Upper lobe of left lung (tissue), 6 donors: ENCODE measurements at places on chromosomes 13 and 19.

DNA sequence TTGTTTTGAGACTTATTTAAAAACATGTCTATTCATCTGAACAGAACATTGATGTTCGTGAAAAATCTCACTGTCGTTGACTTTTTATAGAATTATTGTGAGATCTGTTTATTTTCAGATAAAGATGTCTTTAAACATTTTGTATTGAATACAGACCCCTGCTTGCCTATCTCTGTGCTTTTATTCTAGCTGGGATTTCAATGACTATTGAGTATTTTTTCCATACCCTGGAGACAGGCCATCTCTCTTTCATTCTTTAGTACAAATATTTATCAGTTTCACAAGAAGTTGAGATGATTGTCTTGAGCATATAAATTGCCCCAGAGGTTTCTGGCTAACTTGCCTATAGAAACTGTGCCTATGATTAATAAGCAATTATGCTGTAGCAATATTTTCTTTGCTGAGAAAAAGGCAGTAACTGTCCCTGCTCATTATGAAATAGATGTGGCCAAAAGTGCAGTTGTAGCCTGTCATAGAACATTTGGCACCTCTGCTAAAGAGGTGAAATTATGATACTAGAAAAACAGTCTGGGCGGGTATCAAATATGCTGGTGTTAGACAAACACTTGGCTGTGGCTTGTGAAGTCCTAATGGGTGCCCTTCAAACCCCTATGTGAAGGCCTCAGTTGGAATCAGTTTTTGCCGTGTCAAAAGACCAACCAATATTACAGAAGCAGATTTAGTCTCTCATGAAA is 360.6 kb downstream of the HS6ST3 start:
- no peaks in the 10 kb centered on the region for H3K36me3 ChIP-seq
- no peak overlapping the region for H3K4me3 ChIP-seq
- no peaks in the 10 kb centered on the region for H3K4me1 ChIP-seq
- DNase-seq, result no peak
- H3K27me3 ChIP-seq, result no peaks in the 10 kb centered on the region

DNA sequence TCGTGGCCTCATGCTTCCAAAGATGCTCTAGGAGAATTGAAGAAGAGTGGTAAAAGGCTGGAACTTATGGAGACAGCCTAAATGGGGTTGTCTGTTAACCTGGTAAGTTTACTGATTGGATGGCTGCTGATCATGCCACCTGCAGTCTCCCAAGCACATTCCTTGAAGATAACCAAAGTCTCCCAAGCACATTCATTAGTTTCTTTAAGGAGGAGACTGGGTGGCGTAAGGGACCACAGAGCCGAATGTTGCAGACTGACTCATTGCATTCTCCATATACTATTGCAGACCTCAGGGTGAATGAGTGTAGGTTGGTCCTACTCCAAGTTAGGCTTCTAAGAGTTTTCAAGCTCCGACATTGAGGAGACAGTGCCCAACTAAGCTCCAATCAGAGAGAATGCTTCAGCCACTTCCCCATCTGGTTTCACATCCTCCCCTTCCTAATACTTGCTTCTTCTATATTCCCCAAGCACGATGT is at the start of gene IGFL3:
IGFL3 (minus strand) TSS at position 51 of the 478 bp plus-strand sequence; CDS start at position 12, 39 bp downstream.
- H3K27me3 ChIP-seq, result no peaks in the 10 kb centered on the region
- H3K27ac ChIP-seq, result no peak within 1 kb of the TSS
- H3K4me3 ChIP-seq, result no peak within 1 kb of the TSS
- DNase-seq, result no peak

GRCh38 chr13:98476538-98476966 is 100.4 kb downstream of the STK24 start:
- H3K36me3 ChIP-seq, result no peaks in the 10 kb centered on the region
- peak overlapping the region; percentile 54 for H3K27ac ChIP-seq
- H3K4me1 ChIP-seq, result peaks cover 25% of the 10 kb centered on the region
- peak; percentile 81 for DNase-seq
- H3K4me3 ChIP-seq, result no peak overlapping the region

- H3K4me1 ChIP-seq, result no peaks in the 10 kb centered on the region
- no peak for DNase-seq
Measured at GRCh38 chr13:85500696-85501256, 298.4 kb downstream of the SLITRK6 start.

DNA sequence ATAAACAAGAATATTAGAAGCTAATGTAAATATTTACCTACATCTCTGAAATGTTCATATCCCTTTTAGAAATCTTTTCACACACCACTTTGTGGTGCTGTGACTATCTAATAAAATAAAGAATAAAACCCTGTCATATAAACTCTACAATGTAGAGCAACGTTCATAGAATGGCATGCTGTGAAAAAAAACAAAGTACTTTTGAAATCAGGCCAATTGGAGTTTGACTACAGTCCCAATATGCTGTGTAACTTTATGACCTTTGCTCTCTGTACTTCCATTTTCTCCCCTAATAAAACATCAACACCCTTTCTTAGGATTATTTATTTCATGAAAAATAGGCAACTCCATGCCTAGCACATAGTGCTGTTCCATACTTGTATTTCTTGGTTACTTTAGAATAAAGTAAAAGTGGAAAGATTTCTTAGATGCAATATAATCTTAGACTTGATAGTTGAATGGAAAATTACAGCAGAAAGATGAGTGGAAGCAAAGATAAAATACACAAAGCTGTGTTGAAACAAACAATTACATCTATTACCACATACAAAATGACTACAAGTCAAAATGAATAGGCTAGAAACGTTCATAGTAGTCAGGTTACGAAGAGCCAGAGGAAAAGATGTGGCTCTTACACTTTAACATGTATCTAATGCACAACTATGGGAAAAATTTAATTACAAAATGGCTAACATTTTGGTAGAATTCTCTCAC is 613.2 kb upstream of the SLITRK5 start:
- no peak overlapping the region for H3K27ac ChIP-seq
- no peaks in the 10 kb centered on the region for H3K4me1 ChIP-seq
- H3K27me3 ChIP-seq, result no peaks in the 10 kb centered on the region
- H3K4me3 ChIP-seq, result no peak overlapping the region

- H3K4me1 ChIP-seq, result no peaks in the 10 kb centered on the region
- DNase-seq, result peak; percentile 91
- H3K27me3 ChIP-seq, result no peaks in the 10 kb centered on the region
- H3K27ac ChIP-seq, result no peak overlapping the region
Measured at GRCh38 chr19:8252922-8253589, 43.9 kb downstream of the CERS4 start.

DNA sequence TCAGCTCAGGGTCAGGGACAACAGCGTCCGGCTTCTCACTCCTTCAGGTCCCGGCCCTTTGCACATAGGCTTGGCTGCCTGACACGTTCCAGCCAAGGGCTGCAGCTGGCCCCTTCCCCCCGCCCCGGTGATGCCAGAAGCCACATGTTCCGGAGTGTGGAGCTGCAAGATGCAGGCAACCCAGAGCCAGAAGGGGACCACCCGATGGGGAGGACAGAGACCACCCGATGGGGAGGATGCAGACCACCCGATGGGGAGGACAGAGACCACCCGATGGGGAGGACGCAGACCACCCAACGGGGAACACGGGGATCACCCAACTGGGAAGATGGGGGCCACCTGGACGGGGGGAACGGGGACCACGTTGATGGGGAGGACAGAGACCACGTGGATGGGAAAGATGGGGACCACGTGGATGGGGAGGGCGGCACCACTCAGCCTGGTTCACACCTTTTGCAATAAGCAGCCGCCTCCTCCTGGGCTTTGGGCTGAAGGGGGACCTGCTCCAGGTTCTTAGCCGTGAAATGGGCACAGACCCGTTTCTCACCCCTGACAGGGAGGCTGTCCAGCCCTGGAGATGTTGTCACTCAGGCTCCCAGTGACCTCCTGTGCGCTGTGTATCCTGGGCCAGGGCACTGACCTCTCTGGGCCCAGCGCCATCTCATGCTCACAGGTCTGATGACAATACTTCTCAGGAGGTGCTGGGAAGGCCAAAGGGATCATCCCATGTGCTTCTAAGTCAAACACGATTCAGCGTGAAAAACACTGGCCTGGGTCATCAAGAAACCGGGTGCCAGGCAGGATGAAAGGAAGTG is 34.5 kb downstream of the C13orf46 start:
- no peak for DNase-seq
- no peak overlapping the region for H3K4me3 ChIP-seq
- no peaks in the 10 kb centered on the region for H3K4me1 ChIP-seq
- no peaks in the 10 kb centered on the region for H3K27me3 ChIP-seq

DNA sequence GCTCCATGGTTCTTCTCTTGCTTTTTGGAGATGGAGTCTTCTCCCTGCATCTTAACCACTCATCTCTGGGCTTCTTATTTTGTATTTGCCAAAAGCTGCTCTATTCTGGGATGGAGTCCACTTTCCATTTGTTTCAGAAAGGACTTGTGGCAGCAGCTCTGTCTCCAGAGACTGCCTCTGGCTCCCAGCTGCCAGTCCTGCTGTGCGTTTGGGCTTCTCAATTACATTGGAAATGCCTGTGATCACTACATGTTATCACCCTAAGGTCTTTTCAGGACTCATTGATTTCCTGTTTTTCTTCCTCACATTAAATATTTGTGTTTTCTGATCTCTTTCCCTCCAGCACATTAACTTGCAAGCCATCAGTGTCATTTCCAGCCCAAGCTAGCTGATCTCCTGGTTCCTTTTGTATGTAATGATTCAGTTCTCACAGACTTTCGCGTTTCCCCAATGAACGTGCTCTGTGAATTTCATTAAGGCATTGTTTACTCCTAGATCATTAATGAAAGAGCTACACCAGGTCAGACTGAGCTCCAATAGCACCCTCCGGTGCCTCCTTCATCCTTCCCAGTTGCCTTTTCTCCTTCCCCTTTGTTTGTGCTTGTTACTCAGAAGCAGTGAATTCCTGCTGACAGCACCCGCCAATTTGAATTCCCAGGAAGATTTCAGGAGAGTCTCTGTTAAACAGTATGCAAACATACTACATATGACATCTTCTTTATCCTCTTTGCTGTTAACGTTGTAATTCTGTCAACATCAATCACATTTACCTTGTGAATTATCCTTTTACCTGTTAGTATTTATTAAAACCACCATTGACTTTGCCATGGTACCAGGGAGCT is 3.0 kb downstream of the CBY2 start:
- H3K27ac ChIP-seq, result no peak overlapping the region
- H3K27me3 ChIP-seq, result no peaks in the 10 kb centered on the region
- no peaks in the 10 kb centered on the region for H3K4me1 ChIP-seq
- no peak overlapping the region for H3K4me3 ChIP-seq
- no peak for DNase-seq
- H3K36me3 ChIP-seq, result no peaks in the 10 kb centered on the region

GRCh38 chr19:13978351-13979243 is 26.3 kb downstream of the DCAF15 start:
- H3K4me3 ChIP-seq, result peak overlapping the region; percentile 53
- no peaks in the 10 kb centered on the region for H3K36me3 ChIP-seq
- H3K27ac ChIP-seq, result peak overlapping the region; percentile 80
- DNase-seq, result peak; percentile 90
- peaks cover 12% of the 10 kb centered on the region for H3K4me1 ChIP-seq
- H3K27me3 ChIP-seq, result no peaks in the 10 kb centered on the region

DNA sequence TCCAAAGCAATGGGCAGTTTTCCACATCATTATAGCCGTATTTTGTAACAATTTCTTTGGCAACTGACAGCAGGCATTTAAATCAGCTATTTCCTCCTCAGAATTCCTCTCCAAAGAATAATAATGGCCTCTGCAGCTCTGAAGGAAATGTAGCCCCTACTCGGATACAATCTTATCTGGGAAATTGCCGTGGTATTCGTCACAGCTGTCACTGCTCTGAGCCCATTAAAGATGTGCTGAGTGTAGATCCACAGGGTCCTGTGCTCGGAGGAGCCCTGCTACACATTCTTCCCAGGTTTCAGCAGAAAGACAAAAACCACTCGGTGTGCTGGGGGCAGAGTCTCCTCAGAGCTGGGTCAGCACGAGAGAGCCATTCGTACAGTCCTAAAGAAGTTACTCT is 33.1 kb downstream of the MZT1 start:
- H3K27ac ChIP-seq, result no peak overlapping the region
- H3K27me3 ChIP-seq, result no peaks in the 10 kb centered on the region
- no peak for DNase-seq

DNA sequence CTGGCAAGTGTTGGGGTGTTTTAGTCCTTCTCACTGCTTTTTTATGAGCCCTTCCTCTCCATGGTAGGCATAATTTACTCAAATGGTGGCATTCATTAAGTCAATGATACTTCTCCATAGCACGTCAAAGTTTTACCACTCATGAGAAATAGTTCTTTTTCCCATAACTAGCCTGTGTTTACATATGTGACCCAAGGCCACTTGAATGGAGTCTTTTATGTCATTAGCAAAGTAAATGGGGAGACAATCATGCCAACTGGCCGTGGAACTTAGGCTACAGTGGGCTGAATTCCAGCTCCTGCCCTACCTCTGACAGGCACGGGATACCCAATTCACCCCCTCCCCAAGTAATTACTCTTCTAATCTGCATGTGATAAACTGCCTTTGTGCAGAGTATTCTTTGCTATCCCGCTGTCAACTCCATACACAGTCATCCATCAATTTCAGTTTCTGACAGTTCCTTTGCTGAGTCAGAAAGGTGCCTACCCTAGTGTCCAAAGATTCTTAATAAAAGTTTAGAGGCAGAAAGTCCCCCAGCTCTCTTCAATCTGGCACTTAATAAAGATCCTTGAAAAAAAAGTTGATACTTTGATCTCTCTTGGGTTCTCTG is 16.9 kb downstream of the PROSER1 start:
- no peak overlapping the region for H3K4me3 ChIP-seq
- H3K4me1 ChIP-seq, result peaks cover 10% of the 10 kb centered on the region
- no peak for DNase-seq
- peaks cover 85% of the 10 kb centered on the region for H3K36me3 ChIP-seq
- H3K27ac ChIP-seq, result no peak overlapping the region

- DNase-seq, result no peak
- H3K4me3 ChIP-seq, result no peak overlapping the region
- H3K27ac ChIP-seq, result peak overlapping the region; percentile 90
- no peaks in the 10 kb centered on the region for H3K27me3 ChIP-seq
- H3K4me1 ChIP-seq, result peaks cover 43% of the 10 kb centered on the region
Measured at GRCh38 chr19:3986260-3987041, 1.2 kb upstream of the EEF2 start.

DNA sequence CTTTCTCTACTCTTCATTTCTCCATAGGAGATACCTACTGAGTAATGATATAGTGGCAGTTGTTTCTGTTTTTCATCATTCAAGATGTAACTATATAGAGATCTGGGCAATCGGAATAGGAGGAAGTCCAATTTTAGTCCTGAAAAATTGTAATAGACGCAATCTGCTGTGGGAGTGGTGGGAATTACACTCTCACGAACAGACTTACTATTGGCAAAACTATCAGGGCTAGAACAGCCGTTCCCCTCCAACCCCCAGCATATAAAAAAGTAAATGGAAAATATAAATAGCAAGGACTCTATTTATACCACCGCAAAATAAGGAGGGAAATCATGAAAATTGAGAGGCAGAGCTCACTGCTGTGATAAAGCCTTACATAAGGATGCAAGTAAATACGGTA is 330.1 kb downstream of the FGF14 start:
- no peaks in the 10 kb centered on the region for H3K4me1 ChIP-seq
- no peaks in the 10 kb centered on the region for H3K36me3 ChIP-seq
- H3K27me3 ChIP-seq, result no peaks in the 10 kb centered on the region
- H3K4me3 ChIP-seq, result no peak overlapping the region
